ENCODE measurements at places on chromosomes 13 and 19.

GRCh38 chr19:45507872-45508416 is 665 bp downstream of the VASP start:
- no peak for DNase-seq
- H3K27ac ChIP-seq, result peak overlapping the region; percentile 91
- no peaks in the 10 kb centered on the region for H3K27me3 ChIP-seq
- no peaks in the 10 kb centered on the region for H3K36me3 ChIP-seq

DNA sequence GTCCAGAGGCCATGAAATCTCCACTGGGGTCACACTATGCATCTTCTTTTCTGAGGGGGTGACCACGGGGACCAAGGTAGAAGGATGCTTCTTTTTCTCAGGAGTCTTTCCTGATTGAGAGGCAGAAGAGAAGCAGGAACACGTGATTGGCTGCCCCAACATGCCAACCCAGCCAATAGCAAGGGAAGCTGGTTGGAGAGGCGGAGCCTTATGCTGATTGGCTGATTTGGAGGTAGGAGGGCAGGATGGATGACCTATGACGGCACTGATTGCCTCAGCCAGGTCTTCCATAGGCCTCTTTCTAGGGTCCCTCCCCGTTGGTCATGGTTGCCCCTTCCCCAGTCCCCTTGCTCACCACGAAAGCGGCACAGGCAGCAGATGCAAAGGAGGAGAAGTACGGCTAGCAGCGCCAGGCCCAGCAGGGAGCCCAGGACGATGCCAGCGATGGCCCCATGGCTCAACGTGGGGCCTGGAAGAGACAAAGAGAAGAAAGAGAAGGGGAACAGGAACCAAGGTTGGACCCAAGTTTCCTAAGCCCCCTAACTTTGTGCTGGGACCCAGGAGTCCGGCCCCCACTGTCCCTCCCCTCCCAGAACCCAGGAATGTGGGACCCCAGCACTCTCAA is 8.0 kb downstream of the VSIG10L start:
- H3K4me1 ChIP-seq, result peaks cover 7% of the 10 kb centered on the region
- H3K4me3 ChIP-seq, result no peak overlapping the region
- H3K27ac ChIP-seq, result no peak overlapping the region
- peaks cover 13% of the 10 kb centered on the region for H3K27me3 ChIP-seq
- no peak for DNase-seq
- no peaks in the 10 kb centered on the region for H3K36me3 ChIP-seq

DNA sequence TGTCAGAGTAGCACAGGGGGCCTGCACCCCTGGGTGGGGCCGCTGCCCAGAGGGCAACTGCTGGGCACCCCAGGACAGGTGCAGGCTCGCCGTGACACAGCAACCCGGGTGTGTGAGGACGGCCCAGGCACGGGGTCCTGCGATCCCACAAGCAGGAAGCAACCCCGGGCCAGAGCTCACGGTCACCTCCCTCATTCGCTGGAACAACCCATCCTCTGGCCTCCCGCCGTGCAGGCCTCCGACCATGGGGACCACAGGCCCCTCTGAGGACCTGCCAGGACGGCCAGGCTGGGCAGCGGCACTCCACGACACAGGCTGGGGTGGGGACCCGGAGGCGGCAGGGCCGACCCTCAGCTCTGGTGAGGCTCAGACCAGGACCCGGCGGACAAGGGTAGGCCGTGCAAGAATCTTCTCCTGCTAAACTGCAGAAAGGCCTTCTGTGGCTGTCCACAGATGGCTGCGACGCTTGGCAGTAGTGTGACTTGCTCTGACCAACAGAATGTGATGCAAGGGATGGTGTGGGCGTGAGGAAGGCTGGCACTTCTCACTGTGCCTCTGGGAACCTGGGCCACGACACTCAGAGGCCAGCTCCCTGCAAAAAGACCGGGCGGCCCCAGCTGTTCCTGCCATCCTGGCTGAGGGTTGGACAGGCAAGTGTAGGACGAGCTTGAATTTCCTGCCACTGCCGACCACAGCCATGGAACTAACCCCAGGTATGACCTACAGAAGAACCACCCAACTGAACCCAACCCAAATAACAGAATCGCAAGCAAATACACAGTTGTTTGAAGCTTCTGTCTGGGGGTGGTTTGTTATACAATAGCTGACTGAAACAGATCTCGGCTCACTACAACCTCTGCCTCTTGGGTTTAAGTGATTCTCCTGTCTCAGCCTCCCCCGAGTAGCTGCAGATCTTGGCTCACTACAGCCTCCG is 26.5 kb downstream of the PIP5K1C start:
- peaks cover 40% of the 10 kb centered on the region for H3K4me1 ChIP-seq
- H3K27me3 ChIP-seq, result no peaks in the 10 kb centered on the region
- DNase-seq, result no peak
- no peak overlapping the region for H3K4me3 ChIP-seq
- H3K27ac ChIP-seq, result no peak overlapping the region

DNA sequence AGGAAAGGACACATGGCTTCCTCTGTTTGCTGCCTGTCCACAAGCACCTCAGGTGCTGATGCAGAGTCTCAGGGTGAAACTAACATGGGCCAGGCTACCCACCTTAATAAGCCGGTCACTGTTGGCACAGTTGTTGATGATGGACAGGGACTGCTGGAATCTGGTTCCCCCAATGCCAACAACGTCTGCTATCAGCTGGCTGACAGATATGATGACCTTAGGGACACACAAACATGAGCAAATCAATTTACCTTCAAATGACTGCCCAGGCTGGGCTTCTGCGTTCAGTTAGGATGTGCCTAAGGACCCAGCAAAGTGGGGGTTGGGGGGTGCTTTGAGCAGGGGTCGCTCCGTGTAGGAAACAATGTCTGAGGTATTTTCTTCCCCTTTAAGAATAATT is 77.1 kb upstream of the SLC15A1 start:
- no peak overlapping the region for H3K27ac ChIP-seq
- no peak for DNase-seq
- peaks cover 8% of the 10 kb centered on the region for H3K4me1 ChIP-seq
- no peak overlapping the region for H3K4me3 ChIP-seq

DNA sequence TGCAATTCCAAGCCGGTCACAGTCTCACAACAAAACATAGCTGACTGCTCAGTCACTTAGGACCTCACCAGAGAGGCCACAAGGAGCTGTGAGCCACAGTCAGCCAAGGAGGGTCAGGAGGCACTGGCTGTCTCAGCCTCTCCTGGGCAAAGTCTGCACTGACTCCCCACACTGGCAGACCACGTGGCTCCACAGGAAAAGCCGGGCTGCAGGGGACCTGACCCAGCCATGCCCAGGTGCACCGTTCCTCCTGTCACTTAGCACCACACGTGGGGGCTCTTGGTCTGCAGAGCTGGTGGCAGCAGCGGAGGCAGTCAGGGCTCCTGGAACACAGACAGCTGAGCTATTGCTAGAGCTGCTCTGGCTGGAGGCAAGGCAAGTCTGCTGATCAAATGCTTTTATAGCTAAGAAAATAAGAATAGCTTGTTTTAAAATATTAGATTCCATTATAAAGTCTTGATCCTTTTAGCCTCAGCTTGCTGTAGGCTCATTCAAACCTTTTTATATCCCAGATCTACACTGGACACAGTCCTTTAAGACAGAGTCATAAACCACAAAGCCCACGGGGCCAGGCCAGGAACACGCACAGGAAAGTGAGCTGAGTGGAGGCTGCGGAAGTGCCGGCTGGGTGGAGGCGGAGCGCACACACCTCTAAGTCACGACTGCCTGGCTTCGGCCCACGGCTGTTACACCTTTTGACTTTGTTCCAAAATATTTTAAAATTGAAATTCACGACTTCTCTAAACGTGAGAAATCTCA is 744.1 kb downstream of the UQCRFS1 start:
- no peaks in the 10 kb centered on the region for H3K36me3 ChIP-seq
- no peak overlapping the region for H3K4me3 ChIP-seq
- DNase-seq, result no peak

GRCh38 chr19:4976401-4977298 is 7.7 kb downstream of the KDM4B start:
- peaks cover 77% of the 10 kb centered on the region for H3K4me1 ChIP-seq
- peak; percentile 91 for DNase-seq
- H3K36me3 ChIP-seq, result no peaks in the 10 kb centered on the region
- H3K27ac ChIP-seq, result peak overlapping the region; percentile 87
- peak overlapping the region; percentile 23 for H3K4me3 ChIP-seq

- no peaks in the 10 kb centered on the region for H3K36me3 ChIP-seq
- H3K4me1 ChIP-seq, result peaks cover 6% of the 10 kb centered on the region
- H3K27ac ChIP-seq, result no peak overlapping the region
- peak overlapping the region; percentile 67 for H3K4me3 ChIP-seq
Observed at GRCh38 chr19:20237773-20238623, 71.0 kb downstream of the ZNF486 start.

- no peak overlapping the region for H3K4me3 ChIP-seq
- no peak for DNase-seq
- no peak overlapping the region for H3K27ac ChIP-seq
- no peaks in the 10 kb centered on the region for H3K36me3 ChIP-seq
- H3K4me1 ChIP-seq, result no peaks in the 10 kb centered on the region
- H3K27me3 ChIP-seq, result no peaks in the 10 kb centered on the region
Observed at GRCh38 chr19:42577016-42577415, 17.7 kb downstream of the CEACAM8 start.
